Central memory CD4-positive, alpha-beta T cell (primary cell): ENCODE measurements at places on chromosomes 7 and 10.
A peak's percentile ranks its signal among the peaks of the same experiment; 100 is the strongest.

DNA sequence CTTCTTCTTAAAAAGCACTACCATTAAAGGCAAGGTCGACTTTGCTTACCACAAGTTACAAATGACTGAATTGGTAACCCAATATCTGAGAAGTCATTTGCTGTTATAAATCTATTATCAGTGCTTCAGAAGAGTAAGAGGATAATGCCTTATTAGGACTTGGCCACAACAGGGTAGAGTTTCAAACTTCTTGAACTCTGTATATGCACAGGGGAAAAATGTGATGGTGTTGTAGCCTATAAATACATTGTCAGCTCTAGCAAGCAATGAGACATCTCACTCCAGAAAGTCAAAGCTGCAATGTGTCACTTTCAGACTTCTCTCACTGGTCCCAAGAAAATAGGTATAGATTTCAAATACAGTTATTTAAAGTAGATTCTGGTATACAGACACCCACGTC, 9.3 kb downstream of the TFEC start:
- no peak for DNase-seq

DNA sequence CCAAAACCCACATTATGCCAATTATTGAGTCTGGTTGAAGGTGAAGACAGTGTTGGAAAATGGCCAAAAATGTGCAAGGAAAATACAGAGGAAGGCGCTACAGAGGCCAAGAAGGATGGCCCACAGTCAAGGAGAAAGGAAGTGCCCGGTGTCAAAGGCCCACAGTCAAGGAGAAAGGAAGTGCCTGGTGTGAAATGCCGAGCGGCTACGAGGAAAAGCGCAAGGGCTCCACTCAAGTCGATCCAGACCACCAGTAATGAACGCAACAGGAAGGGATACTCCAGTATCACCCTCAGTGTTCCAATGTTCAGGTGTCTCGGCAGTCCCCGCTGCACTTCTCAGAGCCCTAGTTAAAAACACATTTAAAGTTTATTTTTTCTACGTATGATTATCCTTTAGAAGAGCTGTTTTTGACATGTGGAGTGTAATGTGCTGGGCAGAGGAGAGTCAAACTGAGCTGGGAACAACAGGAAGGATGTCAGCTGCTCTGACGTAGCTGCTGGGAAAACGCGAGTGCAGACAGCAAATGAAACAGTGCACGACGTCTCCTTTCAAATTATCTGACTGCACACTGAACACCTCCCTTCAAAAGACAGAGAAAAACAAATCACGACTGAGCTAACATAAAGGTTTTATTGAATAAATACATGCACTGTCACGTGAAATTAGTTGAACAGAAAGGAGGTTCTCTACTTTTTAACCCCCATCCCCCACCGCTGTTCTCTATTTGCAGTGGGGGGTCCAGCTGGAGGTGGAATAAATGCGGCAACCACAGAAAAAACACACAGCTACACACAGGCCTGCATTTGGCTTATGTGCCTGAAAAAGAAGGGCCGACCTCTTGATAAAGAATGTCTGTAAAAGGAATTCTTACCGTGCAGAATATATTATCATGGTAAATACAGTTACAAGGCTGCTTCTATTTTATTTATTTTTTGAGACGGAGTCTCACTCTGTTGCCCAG, 26.1 kb upstream of the NCAPG2 start:
- no peak for DNase-seq

DNA sequence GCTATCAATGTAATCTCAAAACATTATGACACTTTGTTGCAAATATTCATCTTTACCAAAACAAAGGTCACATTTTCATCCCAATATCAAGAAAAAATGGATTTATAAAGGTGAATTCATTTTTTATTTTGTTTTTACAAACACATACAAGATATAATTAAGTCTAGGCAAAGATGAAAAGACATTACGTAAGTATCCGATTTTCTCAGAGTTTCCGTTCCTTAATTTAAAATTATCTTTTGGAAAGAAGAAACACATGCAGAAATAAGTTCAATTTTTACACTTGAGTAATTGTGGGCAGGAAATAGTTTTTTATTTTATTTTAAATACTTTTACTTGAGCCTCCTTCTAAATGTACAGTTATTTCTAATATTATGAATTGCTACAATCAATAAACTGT, 24.6 kb downstream of the RTKN2 start:
- DNase-seq: no peak

DNA sequence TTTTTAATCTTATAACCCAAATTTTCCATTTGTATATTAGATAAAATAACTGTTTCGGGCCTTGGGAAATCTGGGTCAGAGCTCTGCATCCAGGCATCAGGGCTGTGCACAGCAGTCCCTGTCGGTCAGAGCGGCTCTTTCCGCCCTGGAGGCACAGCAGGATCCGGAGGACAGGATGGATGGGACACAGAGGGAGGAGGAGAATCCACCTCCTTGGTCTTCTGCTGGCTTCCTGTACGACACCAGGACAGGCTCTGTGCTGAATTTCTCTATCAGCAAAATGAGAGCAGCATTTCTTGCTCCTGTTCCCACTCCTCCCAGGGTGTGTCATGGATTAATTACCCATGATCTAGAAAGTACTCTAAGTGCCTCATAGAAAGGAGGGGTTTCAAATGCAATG, 254.9 kb downstream of the SKAP2 start:
- DNase-seq: no peak

- DNase-seq: no peak
Observed at GRCh38 chr10:89556600-89556999, 21.2 kb upstream of the SLC16A12 start.

GRCh38 chr10:33189808-33190207, 144.7 kb downstream of the NRP1 start:
- no peak for DNase-seq

- no peak for DNase-seq
Observed at GRCh38 chr7:106848851-106849442, 16.1 kb upstream of the PIK3CG start.

DNA sequence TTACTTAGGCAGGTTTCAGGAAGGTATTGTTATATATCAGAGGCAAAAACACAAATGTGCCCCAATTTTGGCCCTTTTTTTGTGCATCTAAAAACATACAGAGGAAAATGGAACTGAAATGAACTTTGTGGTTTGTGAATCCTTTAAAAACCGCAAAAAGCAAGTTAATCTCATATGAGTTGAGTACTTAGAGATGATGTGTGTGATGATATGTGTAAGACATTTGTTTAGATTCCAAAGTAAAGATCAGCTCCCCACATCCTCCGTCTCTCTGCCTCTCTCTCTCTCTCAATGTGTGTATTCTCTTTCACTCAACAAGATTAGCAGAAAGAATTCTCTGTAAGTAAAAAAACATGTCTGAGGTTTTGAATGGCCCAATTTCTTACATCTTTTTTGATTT, 201.9 kb downstream of the MALRD1 start:
- no peak for DNase-seq

GRCh38 chr10:86434656-86435055, 68.1 kb upstream of the GRID1 start:
- no peak for DNase-seq

DNA sequence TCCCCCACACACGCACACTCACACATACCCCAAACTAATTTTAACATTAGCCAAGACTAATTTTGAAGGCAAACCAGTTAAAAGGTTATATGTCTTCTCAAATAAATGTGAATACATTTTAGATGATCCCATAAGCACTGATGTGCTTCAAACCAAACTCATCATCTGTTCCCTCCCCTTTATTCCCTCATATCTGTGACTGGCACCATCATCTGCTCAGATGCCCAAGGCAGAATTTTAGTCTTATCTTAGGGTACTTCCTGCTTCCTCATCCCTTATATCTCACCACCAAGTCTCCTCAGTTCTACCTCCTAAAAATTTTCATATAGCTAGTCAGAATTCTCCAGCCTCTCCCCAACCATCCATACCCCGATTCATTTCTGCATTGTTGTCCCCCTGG, 80.4 kb downstream of the UPF2 start:
- no peak for DNase-seq

GRCh38 chr7:7704867-7705266, 13.5 kb downstream of the RPA3 start:
- no peak for DNase-seq

- DNase-seq: no peak
Observed at GRCh38 chr7:16063716-16064675, 357.3 kb downstream of the CRPPA start.

GRCh38 chr10:24722676-24723385, 856 bp downstream of the ARHGAP21 start:
- DNase-seq: peak; percentile 52

- no peak for DNase-seq
Observed at GRCh38 chr7:133561396-133561795, 308.5 kb downstream of the EXOC4 start.

DNA sequence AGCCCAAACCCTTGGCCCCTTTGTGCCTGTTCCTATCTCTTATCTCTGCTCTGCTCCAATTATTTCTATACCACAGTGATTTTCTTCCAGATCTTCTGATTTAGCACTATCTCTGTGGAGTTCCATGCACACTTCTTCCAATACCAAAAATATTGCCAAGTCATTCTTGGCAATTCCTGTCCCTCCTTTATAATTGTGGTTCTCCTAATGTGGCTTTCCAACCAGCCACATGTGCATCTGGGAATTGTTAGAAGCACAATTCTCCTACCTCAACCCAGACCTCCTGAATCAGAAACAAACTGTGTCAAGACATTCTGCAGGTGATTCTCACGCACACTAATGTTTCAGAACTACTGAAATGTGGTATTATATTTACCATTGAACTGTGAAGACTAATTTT, 447.8 kb upstream of the IGFBP3 start:
- DNase-seq: no peak

DNA sequence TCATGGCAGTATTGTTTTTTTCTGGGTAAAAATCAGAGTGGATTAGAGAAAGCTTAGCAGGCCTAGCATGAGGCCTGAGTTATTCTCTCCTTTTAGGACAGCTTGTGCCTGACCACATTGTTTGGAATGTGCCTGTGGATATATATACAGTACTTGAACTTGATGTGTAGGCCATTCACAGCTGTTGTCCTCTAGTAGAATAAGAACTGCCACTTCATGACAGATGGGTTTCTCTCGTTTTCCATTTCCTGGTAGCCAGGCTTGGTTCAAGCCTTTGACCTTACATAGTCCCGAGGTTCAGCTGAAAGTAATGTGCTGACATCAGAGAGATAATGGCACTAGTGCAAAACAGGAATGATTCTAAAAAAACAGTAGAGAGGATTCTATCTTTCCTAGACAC, 473.9 kb downstream of the AUTS2 start:
- no peak for DNase-seq

DNA sequence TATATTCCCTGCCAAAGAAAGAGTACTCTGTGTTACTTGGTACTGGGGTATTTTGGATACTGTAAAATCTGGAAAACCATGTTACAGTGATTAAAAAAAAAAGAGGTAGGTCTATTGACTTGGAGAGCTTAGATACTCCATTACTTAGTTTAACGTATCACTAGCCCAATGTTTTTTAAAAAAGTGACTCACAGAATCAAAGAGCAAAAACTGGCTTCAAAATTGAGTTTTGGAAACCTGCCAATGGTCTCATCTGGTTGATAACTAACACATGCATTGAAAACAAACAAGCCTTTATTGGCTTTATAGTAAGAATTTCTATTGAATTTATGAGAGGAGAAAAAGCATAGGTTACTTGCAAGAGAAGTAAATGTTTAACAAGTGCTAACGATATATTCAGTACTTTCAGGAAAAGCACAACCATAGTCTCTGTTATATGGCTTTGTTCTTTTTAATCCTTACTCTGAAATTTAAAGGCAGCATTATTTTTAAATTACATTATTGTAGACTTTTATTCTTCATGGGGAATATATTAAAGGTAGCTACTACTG, 563.3 kb upstream of the SORCS1 start:
- no peak for DNase-seq

DNA sequence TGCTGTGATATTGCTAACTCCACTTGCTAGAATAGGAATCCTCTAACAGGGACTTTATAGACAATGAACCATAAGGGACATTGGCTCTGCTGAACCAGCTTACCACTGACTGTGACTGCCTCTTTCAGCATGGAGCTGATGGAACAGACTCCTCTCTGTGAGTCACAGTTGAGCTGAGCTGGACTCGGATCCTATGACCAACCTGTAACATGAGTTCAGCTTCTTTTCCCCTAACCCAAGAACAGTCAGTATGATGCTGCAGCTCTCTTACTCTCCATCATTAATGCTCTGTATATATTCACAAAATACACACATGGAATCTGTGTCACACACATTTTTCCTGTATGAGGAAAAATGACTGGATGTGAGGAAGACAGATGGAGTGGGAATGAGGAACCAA, 177.9 kb upstream of the BET1 start:
- DNase-seq: no peak
